ENCODE measurements at places on chromosomes 1 and 21.

DNA sequence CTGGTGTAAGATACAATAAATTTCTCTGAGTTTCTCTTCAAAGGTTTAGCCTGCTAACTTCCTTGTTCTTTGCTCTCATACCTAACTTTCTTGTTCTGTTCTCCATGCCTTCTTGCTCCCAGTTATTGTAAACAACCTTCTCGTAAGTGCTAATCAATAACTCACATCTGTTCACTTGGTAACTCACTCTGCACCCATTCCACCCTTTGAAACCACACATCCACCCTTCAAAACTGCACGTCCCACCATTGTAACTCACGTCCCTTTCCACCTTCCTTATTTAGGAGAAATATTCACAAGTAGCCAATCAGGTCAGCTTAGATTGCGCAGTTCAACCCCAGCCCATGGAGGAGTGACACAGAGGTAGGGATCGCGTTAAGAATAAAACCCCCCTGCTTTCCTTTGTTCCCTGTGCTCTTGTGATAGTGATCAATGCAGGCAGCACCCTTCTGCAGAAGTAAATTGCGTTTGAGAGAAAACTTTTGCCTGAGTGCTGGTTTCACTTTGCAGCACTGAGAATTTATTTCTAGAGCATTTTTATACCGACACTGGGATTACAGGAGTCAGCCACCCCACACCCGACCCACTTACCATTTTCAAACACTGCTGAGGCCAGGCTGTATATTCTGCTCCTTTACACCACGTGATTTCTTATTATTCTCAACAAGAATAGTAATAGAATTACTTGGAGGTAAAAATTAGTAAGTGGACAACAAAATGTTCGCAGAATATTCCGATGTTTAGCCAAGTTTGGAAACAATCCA, 789.2 kb upstream of the RGS18 start:
- DNase-seq: no peak

GRCh38 chr1:193937308-193937707, 750.9 kb upstream of the B3GALT2 start:
- no peak for DNase-seq

DNA sequence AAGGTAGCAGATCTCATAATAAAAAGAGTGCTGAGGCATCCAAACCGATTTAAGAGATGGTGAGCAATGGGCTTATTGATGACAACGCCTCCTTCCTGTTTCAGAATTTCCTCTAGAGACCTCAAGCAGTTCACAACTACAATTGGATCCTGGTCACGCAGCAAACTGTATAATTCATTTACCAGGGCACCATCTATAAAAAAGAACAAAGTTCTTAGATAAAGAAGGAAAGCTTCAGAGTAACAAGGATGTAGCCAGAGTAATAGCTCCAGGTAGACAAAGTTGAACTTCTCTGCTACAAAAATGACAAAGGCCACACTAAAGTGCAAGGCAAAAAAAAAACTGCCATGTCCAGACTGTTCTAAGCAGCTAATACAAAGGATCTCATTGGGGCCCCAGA, 3.4 kb downstream of the AP4B1 start:
- DNase-seq: no peak

GRCh38 chr1:170618421-170618820, 45.5 kb upstream of the PRRX1 start:
- DNase-seq: no peak

- DNase-seq: no peak
Measured at GRCh38 chr1:56331892-56332567, 247.3 kb downstream of the PLPP3 start.

Measured in T-helper 22 cell (primary cell).